ENCODE measurements at places on chromosomes 7 and 10.

DNA sequence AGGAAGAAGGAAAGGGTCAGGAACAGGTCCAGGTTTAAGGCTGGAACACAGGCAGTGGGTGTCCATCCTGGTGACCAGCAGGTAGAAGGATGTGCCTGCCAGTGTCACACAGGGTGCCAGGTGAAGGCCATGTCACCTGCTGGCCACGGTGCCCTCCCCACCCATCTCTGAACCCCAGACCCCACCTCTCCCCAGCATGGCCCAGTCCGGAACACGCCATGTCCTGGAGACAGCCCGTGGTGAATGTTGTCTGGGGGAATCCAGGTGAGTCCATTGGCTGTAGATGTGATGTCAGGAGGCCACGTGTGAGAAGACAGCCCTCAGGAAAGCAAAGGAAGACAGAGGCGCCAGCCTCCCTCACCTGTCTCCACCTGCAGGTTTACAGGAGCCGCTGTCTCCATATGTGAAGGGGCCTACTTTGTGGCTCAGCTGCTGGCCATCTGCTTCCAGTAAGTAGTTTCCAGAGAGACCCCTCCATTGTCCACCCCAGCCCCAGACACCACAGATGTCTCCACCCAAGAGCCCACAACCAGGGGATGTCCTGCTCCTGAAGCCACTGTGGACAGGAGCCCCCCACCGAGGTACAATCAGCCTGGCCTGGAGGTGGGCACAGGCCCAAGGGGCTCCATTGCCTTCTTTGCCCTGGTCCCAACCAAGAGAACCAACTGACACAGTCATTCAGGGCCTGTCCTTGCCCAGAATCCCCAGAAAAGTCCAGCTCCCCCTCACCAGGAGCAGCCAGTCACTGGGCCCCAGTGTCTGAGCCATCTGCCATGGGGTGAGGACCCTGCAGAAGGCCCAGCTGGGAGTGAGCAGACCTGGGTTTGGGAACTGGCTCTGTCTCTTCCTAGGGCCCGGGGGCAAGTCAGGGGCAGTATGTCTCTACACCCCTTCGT lies 20.7 kb downstream of the TMEM72 start:
- DNase-seq, result no peak

GRCh38 chr7:151823566-151824372 lies 53.1 kb downstream of the PRKAG2 start:
- DNase-seq, result no peak

DNA sequence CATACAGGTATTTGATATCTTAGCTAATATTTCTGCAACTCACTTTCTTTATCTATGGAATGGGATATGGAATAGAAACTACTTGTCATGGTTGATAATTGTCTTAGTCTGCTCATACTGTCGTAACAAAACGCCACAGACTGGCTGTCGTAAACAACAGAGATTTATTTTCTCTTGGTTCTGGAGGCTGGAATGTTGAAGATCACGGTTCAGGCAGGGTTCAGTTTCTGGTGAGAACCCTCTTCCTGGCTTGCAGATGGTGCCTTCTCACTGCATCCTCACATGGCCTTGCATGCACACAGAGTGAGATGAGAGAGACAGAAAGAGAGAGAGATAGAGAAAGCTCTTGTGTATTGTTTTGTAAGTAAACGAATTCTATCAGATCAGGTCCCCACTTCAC lies 332.7 kb upstream of the MAGI2 start:
- DNase-seq, result no peak

- no peak for DNase-seq
These were observed 547.5 kb upstream of the LRRTM3 start for GRCh38 chr10:66378117-66378876.
